ENCODE measurements at places on chromosomes 4 and X. TPM values are rescaled to one million over a fixed set of nuclear protein-coding genes. Genes with fewer than 3 reads are reported as not detected.
A peak's percentile ranks its signal among the peaks of the same experiment; 100 is the strongest.

DNA sequence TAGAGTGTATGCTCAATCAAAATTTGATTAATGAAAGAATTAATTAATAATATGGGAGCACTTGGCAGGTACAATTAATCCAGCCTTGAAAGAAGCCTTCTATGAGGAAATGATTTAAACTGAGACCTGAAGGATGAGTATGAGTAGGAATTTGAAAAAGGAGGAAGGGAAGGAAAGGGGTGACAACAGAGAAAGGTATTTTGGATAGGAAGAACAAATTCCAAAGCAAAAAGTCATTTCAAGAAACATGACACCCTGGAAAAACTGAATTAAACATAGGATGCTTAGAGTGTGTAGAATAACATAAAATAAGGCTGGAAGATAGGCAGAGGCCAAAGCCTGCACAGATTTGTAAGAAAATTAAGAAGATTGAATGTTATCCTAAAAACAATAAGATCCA is 29.6 kb downstream of the PHOX2B start:
- H3K36me3 ChIP-seq = no peaks in the 10 kb centered on the region
- H3K4me1 ChIP-seq = no peaks in the 10 kb centered on the region
- no peak for DNase-seq

DNA sequence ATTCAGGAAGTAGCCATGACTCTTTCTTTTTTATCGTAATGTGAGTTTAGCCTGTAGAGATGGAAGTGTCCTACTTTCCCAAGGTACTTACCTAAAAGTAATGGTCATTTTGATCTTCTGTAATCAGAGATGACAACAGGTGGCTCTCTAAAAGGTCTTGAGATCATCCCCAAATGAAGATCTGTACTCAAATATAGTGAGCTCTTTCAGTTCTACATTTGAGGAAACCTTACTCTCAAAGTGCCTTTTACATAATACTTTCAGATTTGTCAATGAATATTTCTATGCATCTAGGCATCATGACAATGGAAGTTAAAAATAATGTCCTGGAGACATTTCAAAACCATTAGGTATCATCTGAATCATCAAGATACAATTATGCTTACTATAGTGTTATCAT is 17.2 kb upstream of the MND1 start:
- peaks cover 18% of the 10 kb centered on the region for H3K36me3 ChIP-seq
- no peaks in the 10 kb centered on the region for H3K27me3 ChIP-seq
- no peaks in the 10 kb centered on the region for H3K4me1 ChIP-seq
- no peak overlapping the region for H3K27ac ChIP-seq
- H3K4me3 ChIP-seq = no peak overlapping the region
- DNase-seq = no peak

DNA sequence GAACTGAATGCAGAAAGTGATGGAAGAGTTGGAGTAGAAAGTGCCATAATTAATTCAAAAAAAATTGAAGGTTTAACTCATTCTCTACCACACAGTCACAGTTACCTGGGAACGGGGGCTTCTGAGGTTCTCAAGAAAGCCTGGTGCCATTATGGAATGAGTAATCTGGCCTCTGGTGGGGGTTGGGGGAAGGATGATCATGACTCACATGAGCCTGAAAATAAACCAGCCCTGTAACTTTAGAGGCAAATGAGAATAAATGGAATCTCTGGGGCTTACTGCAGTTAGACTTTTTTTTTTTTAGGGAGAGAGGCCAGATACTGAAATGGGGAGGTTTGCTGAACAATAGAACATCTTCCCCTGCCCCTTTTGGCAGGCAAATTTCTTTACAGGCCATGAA is 55.3 kb downstream of the SOD3 start:
- no peaks in the 10 kb centered on the region for H3K36me3 ChIP-seq
- no peak overlapping the region for H3K4me3 ChIP-seq
- H3K4me1 ChIP-seq = peaks cover 26% of the 10 kb centered on the region
- H3K27me3 ChIP-seq = no peaks in the 10 kb centered on the region

The SUPT20HL1 gene
- total RNA-seq = not detected

GRCh38 chr4:7726665-7727413 is 212.8 kb downstream of the AFAP1 start:
- no peaks in the 10 kb centered on the region for H3K4me1 ChIP-seq
- H3K36me3 ChIP-seq = no peaks in the 10 kb centered on the region
- H3K27ac ChIP-seq = no peak overlapping the region
- no peak for DNase-seq
- H3K27me3 ChIP-seq = peaks cover 6% of the 10 kb centered on the region

The DUSP9 gene
- total RNA-seq = 4.2 TPM

The VCX3A gene
- 0.63 TPM for total RNA-seq

DNA sequence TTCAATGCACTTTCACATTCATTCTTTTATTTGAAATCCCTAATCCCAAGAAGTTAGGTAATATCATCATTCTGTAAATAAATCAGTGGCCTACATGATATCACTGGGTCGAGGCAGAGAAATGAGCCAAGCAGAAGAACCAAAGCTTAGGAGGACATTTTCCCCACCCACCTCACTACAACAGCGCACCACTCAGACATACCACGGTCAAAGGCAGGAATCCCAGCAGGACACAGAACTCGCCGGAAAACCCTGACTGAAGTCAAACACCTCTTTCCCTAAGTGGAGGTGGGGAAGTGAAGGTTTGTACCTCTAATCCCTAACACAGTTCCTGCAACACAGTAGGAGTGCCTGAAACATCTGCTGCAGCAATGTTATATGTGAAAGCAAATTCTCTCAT is 21.5 kb downstream of the RELL1 start:
- no peak overlapping the region for H3K4me3 ChIP-seq
- H3K27ac ChIP-seq = no peak overlapping the region
- H3K27me3 ChIP-seq = no peaks in the 10 kb centered on the region
- H3K36me3 ChIP-seq = no peaks in the 10 kb centered on the region

DNA sequence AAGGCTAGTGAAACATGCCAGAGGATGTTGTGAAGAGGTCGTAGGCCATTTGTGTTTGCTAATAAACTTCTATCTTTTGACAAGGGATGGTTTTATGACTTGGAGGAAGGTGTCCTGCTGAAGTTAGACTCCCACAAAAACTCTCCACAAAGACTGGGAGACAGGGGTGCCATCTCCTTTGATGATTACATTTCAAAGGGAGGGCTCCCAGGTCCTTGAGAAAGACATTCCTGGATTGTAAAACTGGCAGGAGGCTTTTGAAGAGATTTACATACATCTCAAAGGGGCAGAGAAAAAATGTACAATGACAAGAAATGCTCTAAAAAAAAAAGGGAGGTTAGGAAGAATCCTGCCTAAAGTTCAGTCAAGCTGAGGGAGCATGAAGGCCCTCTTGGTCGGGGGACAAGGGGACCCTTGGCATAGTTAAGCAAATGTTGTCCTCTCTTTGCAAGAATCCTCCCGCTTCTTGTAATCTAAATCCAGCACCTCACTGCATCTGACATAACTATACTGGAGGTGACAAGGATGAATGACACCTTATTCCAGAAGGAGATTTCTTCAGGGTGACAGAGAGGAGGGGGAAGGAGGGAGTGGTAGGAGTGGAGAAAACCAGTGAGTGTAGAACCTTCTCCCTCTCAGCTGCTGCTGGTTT is 41.1 kb upstream of the MGST2 start:
- peaks cover 2% of the 10 kb centered on the region for H3K27me3 ChIP-seq
- H3K4me1 ChIP-seq = peaks cover 14% of the 10 kb centered on the region
- H3K27ac ChIP-seq = peak overlapping the region; percentile 18
- no peak for DNase-seq

GRCh38 chr4:121827853-121828252 is 4.2 kb upstream of the CCNA2 start:
- DNase-seq = no peak
- no peak overlapping the region for H3K4me3 ChIP-seq
- no peak overlapping the region for H3K27ac ChIP-seq
- no peaks in the 10 kb centered on the region for H3K27me3 ChIP-seq
- no peaks in the 10 kb centered on the region for H3K36me3 ChIP-seq

The APELA gene
- 1.0 TPM for total RNA-seq

- no peak for DNase-seq
- H3K27me3 ChIP-seq = peaks cover 42% of the 10 kb centered on the region
- H3K27ac ChIP-seq = no peak overlapping the region
- no peak overlapping the region for H3K4me3 ChIP-seq
Observed at GRCh38 chr4:16113741-16114140, 29.9 kb upstream of the PROM1 start.

The CENPI gene
- total RNA-seq = 7.7 TPM

Measured in mesothelial cell of epicardium (in vitro differentiated cells).